NCI-H774 (cell line): ENCODE measurements at places on chromosomes 3 and 15.

GRCh38 chr3:152879130-152879789 is 44.3 kb downstream of the P2RY1 start:
- no peak for DNase-seq

- no peak for DNase-seq
These were observed 14.7 kb downstream of the UQCC5 start for GRCh38 chr3:52551118-52551517.

- DNase-seq: no peak
These were observed 2.8 kb downstream of the SEMA4B start for GRCh38 chr15:90203922-90204321.

- no peak for DNase-seq
These were observed 17.2 kb downstream of the TUBGCP5 start for GRCh38 chr15:23022156-23022555.

DNA sequence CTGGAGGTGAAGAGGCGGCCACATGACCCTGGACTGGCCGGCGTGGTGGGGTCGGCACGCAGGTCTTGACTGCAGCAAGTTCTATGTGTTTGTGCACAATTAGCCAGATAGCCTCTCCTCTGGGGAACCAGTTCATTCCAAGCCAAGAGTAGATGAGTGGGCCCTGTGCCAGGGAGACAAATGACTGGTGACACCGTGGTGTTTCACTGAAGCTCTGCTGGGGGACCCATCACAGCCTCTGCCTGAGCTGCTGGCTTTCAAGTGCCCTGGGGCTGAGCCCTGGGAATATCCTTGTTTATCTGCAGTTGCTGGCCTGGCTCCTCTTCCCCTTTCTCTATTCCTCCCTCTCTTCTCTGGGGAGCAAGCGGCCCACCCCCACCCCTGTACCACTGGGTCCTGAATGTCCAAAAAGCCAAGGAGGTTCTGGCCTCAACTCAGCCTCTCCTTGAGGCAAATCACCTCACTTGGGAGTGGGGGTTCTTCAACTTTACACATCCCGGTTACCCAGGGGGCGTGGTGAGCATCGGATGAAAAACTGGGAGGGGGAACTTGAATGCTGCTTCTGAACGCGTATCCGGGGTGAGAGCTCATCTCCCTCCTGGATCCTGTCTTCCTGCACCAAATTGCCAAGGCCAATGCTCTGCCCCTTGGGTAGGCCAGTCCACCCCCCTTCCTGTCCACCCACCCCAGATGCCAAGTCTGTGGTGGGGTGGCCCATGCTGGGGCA is 199.6 kb upstream of the LYSMD4 start:
- DNase-seq: no peak

DNA sequence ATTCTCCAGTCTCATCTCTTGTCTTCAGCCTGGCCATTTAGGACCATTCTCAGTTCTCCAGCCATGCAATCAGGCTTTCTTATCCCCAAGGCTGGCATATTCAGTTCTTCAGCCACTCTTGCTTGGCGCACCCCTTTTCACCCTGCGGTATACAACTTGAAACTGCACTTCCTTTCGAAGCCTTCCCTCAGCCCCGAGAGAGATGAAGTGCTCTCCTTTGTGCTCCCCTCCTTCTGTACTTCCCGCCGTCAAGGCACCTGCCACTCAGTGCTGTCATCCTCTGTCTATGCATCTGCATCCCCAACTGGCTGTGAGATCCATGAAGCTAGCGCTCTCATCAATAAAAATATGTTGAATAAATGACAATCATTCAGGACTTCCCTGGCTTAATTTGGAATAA is 45.7 kb downstream of the MORC1 start:
- no peak for DNase-seq

GRCh38 chr3:192863091-192863420 is 54.6 kb downstream of the MB21D2 start:
- no peak for DNase-seq

GRCh38 chr3:5690904-5691532 is 503.5 kb downstream of the EDEM1 start:
- no peak for DNase-seq

- DNase-seq: no peak
These were observed 70.6 kb downstream of the GAP43 start for GRCh38 chr3:115693868-115694267.

- no peak for DNase-seq
These were observed 305.6 kb upstream of the WNT5A start for GRCh38 chr3:55792742-55793141.

- DNase-seq: no peak
These were observed 4.3 kb downstream of the SLC6A20 start for GRCh38 chr3:45792036-45792435.

DNA sequence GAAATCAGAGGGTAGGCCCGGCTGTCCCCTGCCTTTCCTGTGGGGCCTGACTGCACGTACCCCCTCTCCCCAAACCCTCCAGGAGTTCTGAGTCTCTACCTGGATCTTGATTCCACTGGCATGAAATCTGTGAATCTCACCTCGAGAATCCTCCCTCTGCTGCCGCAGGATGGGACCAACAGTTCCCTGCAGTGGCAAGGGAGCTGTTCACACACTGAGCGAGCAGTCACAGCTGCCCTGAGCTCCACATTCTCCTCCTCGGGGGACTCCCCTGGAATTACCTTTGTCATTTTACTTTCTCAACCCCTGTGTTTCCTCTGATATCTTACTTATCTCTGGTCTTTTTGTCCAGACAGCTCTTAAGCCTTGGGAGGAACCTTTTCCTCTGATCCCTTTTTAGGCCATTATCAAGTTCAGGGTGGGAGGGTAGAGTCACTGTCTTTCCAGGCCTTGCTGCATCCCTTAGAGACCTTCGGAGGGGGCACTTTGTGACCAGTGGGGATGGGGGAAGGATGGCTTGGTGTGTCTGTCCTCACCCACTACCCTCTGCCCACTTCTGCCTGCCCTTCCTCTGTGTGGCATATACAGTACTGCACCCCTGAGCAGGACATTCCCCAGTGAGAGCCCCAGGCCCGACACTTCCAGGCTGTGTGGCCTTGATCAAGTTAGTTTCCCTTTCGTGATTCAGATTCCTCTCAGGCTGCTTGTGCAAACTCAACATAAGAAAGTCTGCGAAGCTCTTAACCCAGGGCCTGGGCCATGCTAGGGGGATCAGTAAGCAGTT is 42.0 kb downstream of the CACNA2D3 start:
- no peak for DNase-seq

GRCh38 chr3:59677747-59678702 is 628.2 kb upstream of the CFAP20DC start:
- DNase-seq: no peak

GRCh38 chr3:12984023-12984823 is 89.0 kb downstream of the IQSEC1 start:
- DNase-seq: peak; percentile 46

DNA sequence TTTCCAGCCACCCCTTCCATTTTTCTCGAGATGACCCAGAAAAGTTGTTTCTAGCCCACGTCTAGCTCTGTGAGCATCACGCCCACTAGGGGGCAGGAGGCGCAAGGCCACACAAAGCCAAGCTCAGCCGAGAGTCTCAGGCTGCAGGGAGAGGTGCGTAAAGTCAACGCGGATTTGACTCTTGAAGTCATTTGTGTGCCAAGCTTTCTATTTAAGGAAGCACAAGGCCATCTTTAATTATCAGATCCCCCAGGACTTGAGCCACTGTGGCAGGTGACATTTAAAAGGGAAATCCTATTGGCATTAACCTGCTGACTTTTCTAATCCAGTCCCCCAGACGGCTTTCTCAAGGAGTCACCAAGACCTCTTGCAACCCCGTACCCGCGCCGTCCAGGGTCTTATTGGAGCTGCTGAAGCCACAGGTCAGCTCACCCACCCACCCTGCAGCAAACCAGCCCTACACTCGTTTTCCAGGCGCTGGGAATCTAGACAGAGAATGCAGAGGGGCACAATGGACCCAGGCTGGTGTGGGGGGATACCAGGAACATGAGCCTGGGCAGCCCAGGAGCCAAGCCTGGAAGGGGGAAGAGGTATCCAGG is 62.1 kb downstream of the CAPN7 start:
- DNase-seq: peak; percentile 56

- DNase-seq: no peak
These were observed 40.6 kb downstream of the MCF2L2 start for GRCh38 chr3:183387797-183388196.

DNA sequence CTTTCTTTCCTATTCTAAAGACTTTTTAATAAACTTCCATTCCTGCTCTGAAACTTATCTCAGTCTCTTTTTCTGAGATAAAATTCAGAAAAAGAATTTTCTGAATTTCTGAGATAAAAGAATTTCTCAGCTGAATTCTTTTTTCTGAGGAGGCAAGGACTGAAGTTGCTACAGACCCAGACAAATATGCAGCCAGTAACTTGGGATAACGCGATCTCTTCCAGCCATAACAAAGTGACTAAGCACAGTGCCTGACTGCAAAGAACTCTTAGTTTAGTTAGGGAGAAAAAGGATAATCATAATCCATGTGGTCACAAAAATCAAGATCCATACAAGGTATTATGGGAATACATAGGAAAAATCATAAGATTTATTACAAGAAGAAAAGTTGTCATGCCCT is 222.0 kb upstream of the GAP43 start:
- no peak for DNase-seq

DNA sequence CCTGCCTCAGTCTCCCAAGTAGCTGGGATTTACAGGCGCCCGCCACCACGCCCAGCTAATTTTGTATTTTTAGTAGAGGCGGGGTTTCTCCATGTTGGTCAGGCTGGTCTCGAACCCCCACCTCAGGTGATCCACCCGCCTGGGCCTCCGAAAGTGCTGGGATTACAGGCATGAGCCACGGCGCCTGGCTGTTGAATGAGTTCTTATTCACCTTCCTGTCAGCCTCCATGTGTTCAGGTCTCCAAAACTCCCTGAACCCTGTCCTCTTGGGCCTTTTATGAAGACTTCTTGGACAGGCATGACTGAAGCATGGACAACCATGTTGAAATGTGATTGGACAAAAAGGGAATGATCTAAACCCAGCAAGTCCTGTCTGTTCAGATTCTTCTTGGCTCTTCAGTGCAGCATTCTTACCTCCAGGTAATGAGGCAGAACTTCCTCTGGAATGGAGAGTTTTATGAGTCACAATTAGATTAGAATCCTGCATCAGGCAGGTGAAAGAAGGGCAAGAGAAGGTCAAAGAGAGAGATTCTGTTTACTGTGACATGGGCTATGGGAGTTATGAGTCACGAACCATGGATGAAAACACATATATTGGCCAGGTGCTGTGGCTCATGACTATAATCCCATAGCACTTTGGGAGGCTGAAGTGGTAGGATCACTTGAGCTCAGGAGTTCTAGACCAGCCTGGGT is 23.1 kb upstream of the EIF4A2 start:
- no peak for DNase-seq

DNA sequence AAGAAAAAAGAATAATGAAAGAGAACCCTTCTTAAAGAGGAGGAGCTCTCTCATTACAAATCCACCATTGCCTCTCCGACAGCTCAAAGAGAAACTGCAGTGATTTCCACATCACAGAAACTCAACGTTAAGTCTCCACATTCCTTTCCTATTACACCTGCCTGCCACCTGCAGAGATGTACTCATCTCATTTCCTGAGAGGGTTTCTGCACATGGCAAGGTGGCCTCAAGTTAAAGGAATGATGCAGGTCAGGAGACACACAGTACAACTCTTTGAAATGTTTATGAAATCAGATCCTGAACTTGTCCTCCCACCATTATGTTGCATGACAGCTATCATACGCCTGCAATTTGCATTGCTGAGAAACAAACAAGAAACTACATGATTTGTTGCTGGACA is 458.4 kb upstream of the ADAMTS9 start:
- DNase-seq: no peak
